ENCODE measurements at places on chromosomes 6 and 20.

DNA sequence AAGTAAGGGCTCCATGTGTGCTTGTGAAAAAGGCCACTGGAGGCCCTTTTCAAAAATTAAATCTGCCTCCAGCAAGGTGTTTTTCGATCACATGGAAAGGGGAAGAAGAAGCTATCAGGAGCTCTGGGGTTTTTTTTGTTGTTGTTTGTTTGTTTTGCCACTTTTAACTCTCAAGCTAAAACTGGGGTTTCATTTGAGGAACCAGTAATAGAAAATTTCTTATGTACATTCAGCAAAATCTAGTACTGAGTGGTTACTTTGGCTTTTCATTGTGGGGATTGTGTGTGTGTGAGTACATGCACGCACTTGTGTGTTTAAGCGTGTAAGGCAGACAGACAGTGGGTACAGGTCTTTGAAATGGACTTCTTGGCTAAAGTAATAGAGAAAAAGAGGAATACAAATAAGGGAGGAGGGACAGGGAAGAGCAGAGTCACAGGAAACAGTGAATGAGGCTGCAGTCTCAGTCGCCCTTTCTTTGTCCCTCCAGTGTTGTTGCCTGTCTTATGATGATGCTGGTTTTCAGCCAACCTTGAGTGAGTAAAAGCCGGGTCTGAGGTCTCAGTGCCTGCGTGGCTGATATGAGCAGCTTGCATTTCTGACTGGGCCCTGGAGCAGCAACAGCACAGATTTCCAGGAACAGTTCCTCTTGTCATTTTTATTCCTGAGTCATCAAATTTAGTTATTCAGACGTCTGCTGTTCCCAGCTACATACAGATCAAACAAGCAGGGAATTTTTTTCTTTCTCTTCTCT, 26.2 kb downstream of the SLC16A10 start:
- DNase-seq: peak; percentile 39

GRCh38 chr6:33856031-33856590, 52.3 kb upstream of the MLN start:
- DNase-seq: no peak

GRCh38 chr6:27178407-27178730, 69.1 kb upstream of the PRSS16 start:
- no peak for DNase-seq

DNA sequence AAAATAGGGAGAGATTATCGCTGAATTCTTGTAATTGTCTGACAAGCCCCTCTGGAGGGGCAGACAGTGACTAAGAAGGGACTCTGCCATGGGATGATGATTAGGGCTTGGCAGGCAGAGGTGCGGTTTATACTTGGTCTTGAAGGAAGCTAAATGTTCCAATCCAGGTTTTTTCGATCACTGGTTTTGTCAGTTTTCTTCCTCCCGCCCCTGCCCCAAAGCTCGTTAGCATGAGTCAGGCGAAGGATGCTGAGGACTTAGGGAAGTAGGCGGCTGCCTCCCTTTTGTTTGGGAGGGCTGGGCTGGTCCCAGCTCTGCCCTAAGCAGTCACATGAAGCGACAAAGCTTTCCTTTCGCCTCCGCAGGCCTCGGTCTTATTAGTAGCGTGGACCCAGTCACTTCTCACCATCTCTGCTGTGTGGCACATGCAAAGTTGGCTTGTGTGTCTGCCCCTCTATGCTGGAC, 314.2 kb downstream of the CDC5L start:
- DNase-seq: no peak

- peak; percentile 37 for DNase-seq
These were observed 44.2 kb downstream of the COL11A2 start for GRCh38 chr6:33147807-33148666.

GRCh38 chr6:15595461-15596173, 67.2 kb downstream of the DTNBP1 start:
- DNase-seq: no peak

DNA sequence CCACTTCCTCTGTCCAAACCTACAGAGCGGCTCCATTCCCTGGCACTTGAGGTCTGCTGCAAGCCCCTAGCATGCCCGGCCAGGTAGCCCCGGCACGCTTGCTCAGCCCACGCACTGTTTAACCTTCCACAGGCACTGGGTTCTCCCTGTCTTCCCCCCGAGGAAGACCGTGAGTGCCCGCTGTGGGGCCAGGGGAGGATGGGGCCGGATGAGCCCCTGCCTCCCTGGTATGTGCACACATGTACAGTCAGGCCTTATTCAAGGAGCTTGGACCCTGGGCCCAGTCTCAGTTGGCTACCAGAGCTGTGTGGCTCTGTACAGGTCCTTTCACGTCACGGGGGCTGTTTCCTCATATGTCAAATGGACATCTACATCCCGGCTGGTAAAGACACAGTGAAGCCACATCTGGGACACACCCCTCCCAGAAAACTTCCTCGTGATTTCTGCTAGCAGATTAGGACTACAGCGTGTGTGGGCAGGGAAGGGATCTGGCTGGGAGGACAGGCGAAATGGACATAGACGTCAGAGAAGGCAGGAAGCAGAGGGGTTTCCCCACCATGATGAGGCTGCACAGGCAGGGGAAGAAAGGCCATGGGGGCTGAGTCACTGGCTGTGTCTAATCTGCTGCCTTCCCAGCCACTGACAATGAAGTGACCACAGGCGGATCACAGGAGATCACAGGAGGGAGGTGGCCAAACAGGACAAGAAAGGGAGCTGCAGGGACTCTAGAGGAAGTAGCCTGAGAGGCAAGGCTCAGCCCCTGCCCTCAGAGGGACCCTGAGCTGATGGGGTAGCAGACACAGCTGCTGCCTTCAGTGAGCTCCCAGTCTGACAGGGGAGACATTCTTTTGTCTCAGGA, 62.9 kb downstream of the MRPL14 start:
- peak; percentile 66 for DNase-seq

DNA sequence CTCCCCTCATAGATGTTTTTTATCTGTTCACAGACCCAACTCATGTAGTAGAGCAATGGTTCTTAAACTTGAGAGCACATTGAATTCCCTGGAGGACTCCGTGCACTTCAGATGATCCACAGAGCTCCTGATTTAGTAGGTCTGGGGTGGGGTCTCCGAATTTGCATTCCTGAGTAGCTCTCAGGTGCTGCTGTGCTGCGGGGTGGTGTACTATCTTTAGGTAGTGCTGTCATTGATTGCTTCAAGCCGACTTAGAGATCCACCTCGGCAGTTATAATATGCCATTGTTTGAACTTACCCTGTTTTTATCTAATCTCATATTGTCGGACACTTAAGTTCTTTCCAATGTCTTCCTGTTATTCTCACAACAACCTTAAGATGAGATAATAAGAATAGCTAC, 45.0 kb downstream of the BMP2 start:
- no peak for DNase-seq

All from femur (tissue), 1 donor.